ENCODE measurements at places on chromosomes 1 and 21.

GRCh38 chr1:183936791-183937190 is 100.7 kb downstream of the COLGALT2 start:
- no peak for DNase-seq

- DNase-seq: no peak
Observed at GRCh38 chr1:153347856-153348255, 785 bp downstream of the PGLYRP4 start.

GRCh38 chr21:37196847-37197246 is 70.3 kb downstream of the VPS26C start:
- no peak for DNase-seq

GRCh38 chr1:102262994-102263393 is 266.3 kb upstream of the OLFM3 start:
- DNase-seq: peak; percentile 1

DNA sequence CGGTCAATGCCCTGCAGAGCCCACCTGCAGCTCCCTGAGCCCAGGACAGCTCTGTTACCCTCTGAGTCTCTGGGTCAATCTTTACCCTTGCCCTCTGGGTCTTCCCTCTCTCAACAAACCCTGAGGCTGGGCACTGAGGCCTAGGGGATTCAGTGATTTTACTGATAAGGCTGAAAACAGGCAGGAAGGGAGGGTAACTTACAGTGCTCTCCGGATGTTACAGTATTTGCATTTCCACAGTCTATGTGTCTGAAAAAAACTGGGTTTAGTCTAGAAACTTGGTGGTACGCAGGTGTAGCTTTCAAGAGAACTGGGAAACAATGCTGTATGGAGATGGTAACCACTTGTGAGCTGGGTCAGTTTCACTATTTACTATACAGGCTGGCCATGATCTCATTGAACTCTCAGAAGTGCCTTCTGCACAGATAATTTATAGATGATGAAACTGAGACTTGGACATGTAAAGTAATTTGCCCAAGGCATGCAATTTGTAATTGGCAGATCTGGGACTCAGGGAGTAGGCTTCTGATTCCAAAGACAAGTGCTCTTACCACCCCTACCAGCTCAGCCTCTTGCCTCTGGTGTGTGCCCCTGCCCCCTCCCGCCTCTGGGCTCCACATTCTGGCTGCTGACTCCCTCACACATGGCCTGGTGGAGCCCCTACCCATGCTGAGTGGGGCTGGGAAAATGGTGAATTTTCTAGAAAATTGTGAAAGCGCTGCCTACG is 48.8 kb downstream of the TENT5C start:
- DNase-seq: no peak

DNA sequence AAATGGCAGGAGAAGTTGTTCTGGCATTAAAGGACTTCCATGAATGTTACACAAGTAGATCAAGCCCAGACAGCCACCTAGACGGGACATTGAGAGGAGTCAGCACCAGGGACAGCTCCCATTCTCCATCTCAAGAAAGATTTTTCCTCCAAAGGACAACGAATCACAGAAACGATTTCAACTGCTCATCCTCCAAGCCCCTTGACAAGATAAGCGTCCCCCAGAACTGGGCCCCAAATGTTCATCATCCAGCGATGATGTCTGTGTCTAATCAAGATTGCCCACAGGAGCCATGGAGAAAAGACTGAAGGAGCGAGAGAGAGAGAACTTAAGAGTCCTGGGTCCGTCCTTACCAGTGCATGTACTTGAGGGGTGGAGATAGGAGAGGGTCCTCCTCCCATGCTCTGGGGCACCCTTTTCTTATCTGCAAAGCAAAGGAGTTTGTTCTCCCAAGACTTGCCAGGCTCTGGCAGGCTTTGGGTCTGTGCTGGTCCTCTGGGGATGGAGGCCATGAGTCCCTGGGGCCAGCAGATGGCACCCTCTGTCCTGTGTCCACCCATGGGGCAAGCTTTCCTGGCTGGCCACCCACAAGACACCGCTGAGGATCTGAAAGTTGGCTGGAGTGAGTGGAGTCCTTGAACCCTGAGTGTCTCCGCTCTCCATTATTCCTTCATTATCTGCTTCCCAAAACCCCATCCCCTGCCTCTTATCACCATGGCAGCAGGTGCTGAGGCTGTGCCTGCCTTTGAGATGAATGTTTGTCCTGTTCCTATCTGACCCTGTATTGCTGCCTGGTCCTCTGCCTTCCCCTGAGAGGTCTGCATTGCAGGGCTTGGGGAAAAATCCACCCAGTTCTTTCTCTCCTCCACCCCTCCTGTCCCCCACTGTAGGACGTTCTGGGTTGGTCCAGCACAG is 164.6 kb downstream of the ACTL8 start:
- DNase-seq: peak; percentile 70

DNA sequence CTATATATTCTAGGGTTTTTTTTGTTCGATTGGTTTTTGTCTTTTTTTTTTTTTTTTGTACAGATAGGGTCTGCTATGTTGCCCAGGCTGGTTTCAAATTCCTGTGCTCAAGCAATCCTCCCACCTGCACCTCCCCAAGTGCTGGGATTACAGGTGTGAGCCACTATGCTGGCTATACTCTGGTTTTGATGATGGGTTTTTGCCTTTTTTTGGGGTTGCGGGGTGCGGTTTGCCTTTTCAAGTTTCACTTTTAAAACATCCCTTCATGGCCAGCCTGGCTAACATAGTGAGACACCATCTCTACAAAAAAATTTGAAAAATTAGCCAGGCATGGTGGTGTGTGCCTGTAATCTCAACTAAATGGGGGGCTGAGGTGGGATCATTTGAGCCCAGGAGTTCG is 10.0 kb downstream of the KDM5B start:
- no peak for DNase-seq

- no peak for DNase-seq
Observed at GRCh38 chr1:203331224-203331623, 19.7 kb downstream of the FMOD start.

GRCh38 chr1:215241451-215241850 is 158.9 kb downstream of the KCNK2 start:
- no peak for DNase-seq

GRCh38 chr1:87600854-87601253 is 272.2 kb downstream of the LMO4 start:
- DNase-seq: peak; percentile 38

DNA sequence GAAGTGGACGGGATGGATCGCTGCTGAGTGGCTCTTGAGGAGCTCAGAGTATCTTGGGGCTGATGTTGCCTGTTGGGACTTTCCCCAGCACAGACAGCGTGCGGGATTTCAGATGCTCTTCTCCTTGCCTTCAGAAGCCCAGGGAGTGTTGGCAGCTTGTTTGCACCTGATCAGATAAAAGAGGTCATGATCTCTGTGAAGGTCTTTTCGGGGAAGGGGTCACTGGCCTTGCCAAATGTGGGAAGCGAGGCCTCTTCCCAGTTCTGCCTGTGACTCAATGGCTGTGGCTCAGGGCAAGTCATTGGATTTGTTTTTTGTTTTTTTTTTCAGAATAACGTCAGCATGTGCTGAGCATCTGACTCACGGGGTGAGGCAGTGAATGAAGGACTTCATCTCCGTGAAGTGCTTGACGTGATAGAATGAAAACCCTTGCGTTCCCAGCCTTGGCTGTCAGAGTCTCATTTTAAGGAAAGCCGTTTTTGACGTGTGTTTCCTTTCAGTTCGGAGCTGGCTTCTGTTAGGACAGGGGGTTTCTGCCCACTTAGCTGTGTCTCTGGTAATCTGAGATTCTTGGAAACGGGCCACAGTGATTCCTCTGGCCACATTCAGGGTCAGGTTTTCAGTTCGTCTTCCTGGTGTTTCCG is 46.7 kb downstream of the GALNT2 start:
- no peak for DNase-seq

DNA sequence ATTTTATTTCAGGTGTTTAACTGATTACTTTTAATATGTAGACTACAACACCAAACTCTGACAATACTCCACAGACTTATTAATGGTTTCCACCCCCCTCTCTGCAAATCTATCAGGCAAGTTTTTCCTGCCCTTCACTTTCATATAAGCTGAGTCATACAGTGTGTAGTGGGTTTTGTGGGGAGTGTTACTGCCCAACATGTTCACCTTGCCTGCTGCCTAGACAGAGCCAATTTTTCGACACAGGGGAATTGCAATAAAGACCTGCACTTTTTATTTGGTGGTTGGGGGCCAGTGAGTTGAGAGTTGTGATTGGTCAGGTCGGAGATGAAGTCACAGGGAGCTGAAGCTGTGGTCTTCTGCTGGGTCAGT is 119.7 kb downstream of the PPIAL4G start:
- DNase-seq: no peak

GRCh38 chr1:204659056-204659455 is 26.5 kb downstream of the LRRN2 start:
- no peak for DNase-seq

All from mesendoderm (in vitro differentiated cells).